CD4-positive, alpha-beta memory T cell (primary cell): ENCODE measurements at places on chromosomes 3 and 15. TPM values are rescaled to one million over a fixed set of nuclear protein-coding genes. Genes with fewer than 3 reads are reported as not detected.

SLCO2A1 gene
- total RNA-seq = not detected

GOLGA8T gene
- total RNA-seq = not detected

ZMYND10 gene
- 3.7 TPM for total RNA-seq

IQCF5 gene
- total RNA-seq = not detected

GATM gene
- total RNA-seq = 1.6 TPM

NOX5 gene
- total RNA-seq = 0.06 TPM

NEK10 gene
- 1.4 TPM for total RNA-seq

CCR8 gene
- total RNA-seq = 6.9 TPM

GJD2 gene
- total RNA-seq = not detected

PP2D1 gene
- not detected for total RNA-seq

LRRC3B gene
- not detected for total RNA-seq

SLC6A6 gene
- total RNA-seq = 50.6 TPM

BSN gene
- total RNA-seq = 0.15 TPM

SKIC8 gene
- 45.5 TPM for total RNA-seq

NBEAL2 gene
- total RNA-seq = 147 TPM

SLC38A3 gene
- not detected for total RNA-seq

PDE12 gene
- total RNA-seq = 23.8 TPM

BOC gene
- total RNA-seq = not detected

CMTM7 gene
- 44.2 TPM for total RNA-seq

LDHAL6B gene
- total RNA-seq = not detected

CHRNB4 gene
- total RNA-seq = not detected

CALML4 gene
- total RNA-seq = 5.1 TPM

NR2E3 gene
- not detected for total RNA-seq

HYAL1 gene
- 0.50 TPM for total RNA-seq

AHSG gene
- total RNA-seq = not detected

CNTN3 gene
- total RNA-seq = not detected
